ENCODE measurements at places on chromosomes 2 and 18.

- no peak for DNase-seq
Observed at GRCh38 chr18:31592506-31593157, 955 bp downstream of the TTR start.

DNA sequence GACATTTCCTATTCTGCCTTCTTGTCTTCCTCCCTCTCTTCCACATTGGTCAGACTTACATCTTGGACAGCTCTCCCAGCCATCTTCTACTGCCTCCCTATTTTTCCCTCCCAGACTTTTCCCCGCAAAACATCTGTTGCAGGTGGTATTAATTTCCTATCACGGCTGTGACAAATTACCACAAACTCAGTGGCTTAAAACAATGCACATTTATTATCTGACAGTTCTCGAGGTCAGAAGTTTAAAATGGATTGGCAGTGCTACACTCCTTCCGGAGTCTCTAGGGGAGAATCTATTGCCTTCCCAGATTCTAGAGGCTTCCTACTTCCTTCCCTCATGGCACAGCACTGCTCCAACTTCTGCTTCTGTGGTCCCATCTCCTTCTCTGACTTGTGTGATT is 33.3 kb downstream of the STRADB start:
- no peak for DNase-seq

DNA sequence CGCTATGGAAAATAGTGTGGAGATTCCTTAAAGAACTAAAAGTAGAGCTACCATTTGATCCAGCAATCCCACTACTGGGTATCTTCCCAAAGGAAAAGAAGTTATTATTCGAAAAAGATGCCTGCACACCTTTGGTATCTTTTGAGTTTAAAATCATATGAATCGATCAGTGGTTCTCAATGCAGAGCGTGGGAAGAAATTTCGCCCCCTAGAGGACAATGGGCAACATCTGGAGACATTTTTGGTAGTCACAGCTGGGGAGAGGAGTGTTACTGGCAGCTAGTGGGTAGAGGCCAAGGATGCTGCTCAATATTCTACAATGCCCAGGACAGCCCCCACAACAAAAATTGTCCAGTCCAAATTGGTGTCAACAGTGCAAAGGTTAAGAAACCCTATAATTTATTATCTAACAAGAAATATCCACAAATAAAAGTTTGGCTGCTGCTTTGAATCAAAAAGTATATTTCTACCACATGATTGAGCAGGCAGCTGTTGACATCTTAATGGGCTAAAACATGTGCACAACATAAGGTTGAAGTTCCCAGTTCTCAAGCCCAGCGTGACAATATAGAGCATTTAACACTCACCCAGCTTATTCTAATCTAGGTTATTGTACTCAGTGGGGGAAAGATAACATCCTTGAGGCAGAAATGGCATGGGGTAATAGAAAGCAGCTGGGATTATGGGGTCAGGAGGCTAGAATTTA is 425.7 kb downstream of the LRATD1 start:
- DNase-seq: no peak

- no peak for DNase-seq
Observed at GRCh38 chr2:150911766-150912280, 349.8 kb downstream of the RBM43 start.

DNA sequence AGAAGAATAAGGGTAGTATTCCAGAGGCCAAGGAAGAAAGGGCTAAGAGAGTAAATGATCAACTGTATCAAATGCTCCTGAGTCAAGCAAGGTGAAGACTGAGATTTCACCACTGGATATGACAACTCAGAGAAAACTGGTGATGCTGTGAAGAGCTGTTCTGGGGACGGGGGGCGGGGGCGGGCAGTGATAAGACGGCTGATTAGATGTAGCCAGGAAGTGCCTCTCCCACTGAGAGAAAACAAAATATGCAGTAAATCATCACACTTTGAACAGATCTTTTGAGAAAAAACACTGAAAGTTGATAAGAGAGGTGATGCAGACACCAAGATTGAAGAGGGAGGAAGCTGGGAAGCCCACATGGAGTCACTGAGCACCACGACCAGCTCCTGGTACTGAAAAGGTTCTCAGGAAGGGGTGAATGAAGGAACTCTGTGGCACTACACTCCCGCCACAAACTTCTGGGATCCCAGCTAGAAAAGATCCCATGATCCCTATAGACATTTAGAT is 75.8 kb downstream of the MYO3B start:
- DNase-seq: no peak

DNA sequence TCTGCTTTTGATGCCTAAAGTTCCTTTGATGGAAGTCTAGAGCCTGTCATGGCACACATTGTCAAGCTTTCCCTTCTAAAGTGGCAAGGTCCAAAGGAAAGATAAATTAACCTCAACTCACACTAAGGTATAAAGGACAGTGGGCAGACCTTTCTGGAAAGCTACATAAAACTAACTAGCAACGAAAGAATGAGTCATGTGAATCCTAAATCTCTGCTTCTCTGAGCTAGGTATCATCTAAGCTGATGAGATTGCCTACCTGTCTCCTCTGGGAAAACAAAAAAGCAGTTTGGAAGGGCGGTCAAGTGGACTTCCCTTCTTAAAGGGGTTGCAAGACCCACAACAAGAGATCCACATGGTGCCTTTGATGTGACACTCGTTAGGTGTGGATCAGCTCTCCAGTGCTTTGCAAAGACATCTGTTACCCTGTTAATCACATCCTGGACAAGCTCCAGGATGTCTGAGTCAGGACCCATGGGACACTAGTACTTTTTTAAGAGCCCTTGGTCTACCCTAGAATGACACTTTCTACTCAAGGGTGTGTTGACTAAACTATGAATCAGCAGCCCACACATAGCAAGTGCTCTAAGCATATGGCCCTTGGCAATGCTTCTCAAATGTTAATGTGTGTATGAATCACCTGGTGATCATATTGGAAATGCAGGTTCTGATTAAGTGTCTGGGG is 173.5 kb downstream of the ALK start:
- no peak for DNase-seq

- DNase-seq: no peak
Observed at GRCh38 chr2:181937473-181937872, 45.9 kb downstream of the ITPRID2 start.

DNA sequence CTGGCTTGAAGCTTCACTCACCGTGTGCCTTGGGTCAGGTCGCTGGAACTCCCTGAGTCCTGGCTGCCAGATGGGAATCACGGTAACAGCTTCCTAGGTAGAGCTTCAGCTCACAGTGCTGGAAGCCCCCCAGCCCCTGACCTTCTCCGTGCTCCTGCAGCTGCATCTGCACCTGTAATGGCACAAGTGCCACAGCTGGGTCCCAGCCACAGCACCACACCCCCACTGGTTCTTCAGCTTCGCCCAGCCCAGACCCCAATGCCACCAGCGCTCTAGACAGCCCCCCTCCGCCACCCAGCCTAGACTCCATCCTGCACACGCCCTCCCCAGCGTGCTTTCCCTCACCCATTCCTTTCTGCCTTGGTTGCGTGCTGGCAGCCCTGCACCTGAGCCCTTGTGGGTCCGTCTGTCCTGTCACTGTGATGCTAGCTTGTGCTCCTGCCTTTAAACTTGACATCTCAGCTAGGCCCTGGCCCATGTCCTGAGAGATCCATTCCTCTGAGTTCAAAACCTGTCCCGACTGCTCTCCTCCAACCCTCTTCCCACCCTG is 7.6 kb upstream of the ESPNL start:
- no peak for DNase-seq

- DNase-seq: peak; percentile 57
Observed at GRCh38 chr2:105754011-105754410, 9.3 kb downstream of the NCK2 start.

DNA sequence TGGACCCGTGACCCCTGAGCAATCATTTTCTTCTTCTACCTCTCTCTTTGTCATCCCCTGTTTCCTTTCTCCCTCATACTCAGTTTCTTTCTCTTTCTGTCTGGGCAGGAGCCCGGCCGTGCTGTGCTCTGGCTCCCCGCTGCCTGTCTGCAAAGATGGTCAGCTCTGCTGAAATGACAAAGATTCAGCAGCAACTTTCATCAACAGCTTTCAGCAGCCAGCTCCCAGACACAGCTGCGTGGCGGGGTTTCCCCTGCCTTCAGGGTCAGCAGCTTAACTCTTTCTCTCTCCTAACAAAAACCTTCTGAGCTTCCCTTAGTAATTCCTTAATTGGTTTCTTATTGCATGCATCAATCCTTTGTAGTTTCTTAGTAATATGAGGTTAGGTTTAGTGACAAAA is 1234.4 kb downstream of the CNTNAP5 start:
- DNase-seq: no peak

DNA sequence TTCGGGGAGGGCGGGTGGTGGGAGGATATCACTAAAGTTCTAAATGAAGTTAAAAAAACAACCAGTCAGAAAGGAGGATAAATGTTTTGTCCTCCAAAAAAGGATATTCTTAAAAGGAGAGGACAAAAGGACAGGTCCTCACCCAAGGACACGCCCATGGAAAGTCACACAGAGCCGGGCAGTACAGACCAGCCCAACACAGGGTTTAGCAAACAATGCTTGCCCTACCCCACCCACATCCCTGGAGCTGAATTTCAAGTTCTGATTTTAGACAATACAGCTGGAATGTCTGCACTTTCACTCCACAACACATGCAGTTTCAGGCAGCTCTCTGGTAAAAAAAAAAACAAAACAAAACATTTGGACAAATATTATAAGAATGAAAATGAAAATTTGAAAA is 67.9 kb downstream of the SLC9A4 start:
- DNase-seq: no peak

DNA sequence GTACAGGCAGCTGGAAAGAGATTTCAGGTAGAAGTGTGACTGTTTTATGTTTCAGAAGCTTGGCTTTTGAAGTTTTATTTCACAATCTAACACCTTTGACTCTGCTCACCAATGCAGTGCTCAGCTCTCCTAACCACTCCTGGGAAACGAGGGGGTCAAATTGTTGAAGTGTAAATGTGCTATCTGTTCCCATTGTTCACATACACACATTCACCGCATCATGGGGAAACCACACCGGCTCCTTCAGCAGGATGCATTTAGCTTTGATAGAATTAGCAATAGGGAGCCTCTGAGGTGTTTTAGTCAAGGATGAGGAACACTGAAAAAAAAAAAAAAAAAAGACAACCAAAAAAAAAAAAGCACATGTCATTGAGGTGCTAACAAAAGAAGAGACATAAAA is 13.4 kb upstream of the DLGAP1 start:
- DNase-seq: no peak

DNA sequence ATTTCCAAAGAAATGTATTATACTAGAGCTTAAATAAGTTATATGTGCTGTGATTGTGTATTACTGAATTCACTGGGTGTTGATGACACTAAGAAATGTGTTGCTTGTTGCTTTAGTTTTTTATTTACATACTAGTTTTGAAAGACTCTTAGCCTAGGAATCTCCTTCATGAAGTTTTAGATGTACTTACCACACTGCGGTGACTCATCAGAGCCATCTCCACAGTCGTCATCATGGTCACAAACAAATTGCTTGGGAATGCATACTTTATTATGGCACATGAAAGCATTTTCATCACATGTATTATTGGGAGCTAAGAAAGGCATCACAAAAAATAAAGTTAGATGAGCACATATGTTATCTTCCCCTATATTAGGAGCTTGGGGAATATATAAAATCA is 1624.2 kb downstream of the LRP1B start:
- no peak for DNase-seq

DNA sequence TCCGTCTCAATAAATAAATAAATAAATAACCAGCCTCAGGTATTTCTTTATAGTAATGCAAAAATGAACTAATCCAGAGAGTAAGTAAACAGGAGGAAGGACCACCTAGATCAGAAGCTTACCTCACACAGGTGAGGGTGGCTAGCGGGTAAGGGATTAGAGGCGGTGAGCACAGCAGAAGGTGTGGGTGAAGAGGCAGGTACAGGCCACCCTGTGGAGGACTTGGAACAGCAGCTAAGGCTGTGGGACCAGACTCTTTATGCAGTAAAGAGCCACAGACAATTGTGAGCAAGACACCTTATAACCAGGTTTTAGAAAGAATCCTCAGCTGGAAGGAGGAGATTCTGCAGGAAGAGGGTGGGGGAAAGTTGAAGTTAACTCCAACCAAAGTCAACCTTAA is 34.2 kb upstream of the TTR start:
- no peak for DNase-seq

- DNase-seq: no peak
Observed at GRCh38 chr2:192146069-192147015, 48.4 kb downstream of the TMEFF2 start.

DNA sequence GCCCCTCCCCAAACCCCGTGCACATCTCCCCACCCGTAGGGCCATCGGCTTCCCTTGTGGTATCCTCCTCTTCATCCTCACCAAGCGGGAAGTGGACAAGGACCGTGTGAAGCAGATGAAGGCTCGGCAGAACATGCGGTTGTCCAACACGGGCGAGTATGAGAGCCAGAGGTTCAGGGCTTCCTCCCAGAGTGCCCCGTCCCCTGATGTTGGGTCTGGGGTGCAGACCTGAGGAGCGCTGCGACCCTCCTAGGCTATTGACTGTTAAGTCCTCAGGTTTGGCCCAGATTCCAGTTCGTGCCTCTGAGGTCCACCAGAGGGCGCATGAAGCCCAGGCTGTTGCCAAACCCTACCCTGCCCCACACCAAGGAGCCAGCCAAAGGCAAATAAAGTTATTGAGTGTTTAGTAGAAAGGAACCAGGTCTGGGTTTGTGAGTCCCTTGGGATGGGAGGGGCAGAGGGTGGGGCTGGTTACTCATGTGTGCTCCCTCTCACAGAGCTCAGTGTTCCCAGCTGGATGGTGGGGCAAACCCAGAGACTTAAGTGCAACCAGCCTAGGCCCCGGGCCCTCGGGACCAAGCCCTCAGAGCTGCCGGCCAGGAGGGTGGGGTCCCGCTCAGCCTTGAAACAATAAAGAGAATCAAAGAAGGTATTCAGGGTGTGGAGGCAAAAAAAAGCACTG is 2.4 kb downstream of the PNKD start:
- peak; percentile 75 for DNase-seq

GRCh38 chr18:48724939-48725338 is 186.1 kb downstream of the CTIF start:
- DNase-seq: no peak

- no peak for DNase-seq
Observed at GRCh38 chr2:8125741-8126711, 555.8 kb upstream of the ID2 start.

- no peak for DNase-seq
Observed at GRCh38 chr2:219496247-219496824, 2.4 kb upstream of the GMPPA start.

DNA sequence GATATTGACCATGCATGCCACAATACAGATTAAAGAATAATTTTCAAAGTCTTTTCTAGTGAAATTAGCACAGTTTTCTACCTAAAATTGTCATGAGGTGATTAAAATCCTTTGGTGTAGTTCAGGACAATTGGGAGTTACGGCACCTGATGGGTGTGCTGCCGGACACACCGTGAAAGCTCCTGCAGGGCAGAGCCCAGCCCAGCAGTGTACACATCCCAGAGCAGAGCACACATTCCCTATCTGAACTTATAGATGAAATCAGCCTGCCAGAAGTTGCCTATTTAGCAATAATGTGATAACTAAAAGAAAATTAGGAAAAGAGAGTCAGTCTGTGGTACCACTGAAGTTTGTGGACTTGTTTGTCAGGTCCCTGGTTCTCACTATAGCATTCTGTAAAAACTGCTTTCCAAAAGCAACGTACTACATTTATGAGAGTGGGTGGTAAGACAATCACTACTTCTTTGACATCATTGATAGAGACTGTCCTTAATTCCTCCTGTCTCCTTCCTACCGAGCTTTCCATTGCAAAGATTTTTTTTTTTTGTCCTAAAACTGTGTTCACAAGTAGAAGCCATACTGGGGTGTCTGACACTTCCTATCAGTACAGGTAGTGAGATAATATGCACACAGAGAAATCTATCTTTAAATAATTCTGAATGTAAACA is 3.4 kb downstream of the CYTIP start:
- DNase-seq: no peak
